Inflammatory macrophage (primary cell): ENCODE measurements at places on chromosomes 5 and 9.

- peak; percentile 67 for DNase-seq
Measured at GRCh38 chr9:111926421-111926875, 29.8 kb downstream of the UGCG start.

GRCh38 chr9:78756813-78757510 lies 460.0 kb downstream of the PSAT1 start:
- no peak for DNase-seq

DNA sequence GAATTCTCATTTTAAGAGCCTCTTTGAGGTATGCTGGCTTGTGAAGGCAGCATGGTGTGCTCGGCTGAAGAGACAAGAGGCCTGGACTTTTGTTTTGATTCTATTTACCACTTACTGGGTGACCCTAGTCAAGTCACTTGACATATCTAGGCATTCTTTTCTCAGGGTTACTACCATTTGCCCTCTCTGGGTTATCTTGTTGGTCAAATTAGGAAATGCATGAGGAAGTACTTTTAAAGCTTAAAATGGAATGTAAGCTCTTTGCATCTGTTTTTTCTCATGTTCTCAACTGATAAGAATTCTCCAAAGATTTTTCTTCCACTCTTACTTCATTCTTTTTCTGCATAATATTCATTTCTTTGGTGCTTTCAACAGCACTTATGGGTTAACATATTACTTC lies 173.1 kb downstream of the PLK2 start:
- DNase-seq = no peak

DNA sequence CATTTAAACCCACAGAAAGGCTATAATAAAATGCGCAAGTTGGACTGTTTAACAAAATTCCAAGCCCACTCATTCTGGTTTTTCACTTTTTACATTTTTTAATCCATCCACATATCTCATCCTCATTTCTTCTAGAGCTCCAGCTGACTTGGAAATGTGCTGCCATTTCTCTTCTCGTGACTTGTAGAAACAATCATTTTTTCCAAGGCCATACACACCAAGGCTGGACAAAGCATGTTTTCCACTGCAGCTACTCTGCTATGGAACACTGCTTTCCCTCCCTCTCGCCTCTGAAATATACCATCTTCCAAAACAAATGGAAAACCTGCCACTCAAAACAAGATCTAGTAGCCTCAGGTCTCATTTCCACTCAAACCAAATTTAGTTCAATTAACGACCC lies 141.1 kb downstream of the ESM1 start:
- no peak for DNase-seq

DNA sequence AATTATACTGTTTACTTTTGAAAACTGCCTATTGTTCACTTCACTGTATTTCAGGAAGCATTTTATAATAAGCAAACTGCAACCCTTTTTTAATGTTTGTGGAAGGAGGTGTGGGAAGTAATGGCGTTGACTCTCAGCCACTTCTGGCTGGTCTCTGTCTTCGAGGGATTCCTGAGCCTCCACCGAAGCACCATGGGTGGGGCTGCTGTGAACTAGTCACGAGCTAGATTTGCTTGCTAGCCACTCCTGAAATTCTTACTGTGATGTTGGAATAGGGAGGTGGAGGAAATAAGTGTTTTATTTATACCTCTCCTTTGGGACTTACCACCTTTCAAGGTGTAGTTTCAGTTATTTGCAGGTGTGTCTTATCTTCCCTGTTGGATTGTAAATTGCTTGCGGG lies 26.8 kb downstream of the PIP5K1B start:
- no peak for DNase-seq

- DNase-seq = no peak
Measured at GRCh38 chr5:87825583-87825982, 412.9 kb upstream of the CCNH start.

- DNase-seq = no peak
Measured at GRCh38 chr5:32504989-32505596, 60.6 kb upstream of the ZFR start.

DNA sequence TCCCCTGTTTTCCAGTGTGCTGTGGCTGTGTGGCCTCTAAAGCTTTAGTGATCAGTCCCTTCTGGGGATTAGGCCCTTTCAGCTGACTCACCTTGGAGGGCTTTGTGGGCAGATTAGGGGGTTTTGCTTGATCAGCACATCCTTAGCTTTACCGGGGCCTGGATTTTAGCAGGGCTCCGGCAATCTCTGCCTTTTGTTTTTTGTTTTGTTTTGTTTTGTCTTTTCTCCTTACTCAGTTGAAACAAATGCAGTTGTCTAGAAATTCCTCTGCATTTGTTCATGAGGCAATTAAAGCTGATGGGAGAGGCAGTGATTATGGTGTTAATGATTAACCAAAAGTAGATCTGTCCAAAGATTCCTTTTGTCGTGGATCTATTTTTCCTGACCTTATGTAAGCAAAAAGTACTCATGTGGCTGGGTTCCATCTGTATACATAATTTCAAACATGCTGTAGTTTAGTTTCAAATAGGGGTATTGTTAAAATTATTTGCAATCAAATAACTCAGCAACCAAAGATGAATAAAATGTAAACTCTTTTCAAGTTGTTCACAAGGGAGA lies 5.2 kb upstream of the TDRD7 start:
- no peak for DNase-seq

DNA sequence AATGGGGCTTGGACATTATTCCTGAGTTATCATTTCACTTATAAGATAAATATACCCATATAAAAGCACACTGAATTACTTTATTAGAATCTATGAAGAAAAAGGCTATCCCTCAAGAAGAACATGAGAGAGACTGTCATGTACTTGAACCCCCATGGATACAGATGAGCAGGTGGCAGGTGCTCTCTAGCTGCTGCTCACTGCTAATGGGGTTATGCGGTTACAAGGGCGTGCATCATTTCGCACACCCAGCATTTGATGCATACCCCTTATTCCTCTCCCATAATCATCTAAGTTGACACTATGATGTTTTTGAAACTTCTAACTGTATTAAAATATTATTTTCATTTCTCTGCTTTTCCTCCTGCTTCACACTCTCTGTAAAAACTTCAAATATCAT lies 16.4 kb downstream of the ITK start:
- DNase-seq = no peak

DNA sequence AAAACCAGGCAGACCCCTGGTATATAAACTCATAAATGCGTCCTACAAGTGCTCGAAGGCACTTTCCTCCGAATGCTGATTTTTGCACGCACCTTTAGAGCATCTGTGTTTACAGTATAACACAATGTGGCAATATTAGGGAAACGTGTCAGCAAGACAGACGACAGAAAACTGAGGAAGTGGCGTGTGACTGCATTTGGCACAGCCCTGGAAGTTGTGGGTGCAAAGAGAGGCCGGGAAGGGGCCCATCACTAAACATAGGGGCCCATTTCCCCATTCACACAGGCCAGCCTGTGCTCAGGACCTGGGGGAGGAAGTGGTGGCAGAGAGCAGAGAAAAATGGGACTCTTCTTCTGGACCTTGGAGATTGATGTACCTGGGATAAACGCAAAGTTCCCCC lies 48.2 kb downstream of the RASGEF1C start:
- peak; percentile 91 for DNase-seq

- no peak for DNase-seq
Measured at GRCh38 chr5:36802187-36802586, 74.4 kb upstream of the NIPBL start.

DNA sequence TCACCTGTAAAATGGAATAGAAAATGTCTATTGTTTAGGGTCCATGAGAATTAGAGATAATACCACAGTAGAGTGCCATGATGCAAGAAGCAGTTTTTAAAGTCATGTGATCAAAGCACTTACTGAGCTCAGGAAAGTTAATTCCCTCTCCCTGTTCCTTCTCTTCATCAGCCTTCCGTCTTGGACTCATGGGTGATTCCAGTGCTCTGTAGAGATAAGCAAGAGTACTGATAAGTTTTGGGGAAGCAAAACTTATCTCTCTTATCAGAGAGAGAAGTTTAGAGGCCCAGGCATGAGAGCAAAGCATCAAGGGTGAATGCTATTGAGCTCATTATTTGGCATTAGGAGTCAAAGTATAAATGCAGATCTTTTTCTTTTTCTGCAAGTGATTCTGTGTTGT lies 410.1 kb downstream of the AGTPBP1 start:
- DNase-seq = no peak

DNA sequence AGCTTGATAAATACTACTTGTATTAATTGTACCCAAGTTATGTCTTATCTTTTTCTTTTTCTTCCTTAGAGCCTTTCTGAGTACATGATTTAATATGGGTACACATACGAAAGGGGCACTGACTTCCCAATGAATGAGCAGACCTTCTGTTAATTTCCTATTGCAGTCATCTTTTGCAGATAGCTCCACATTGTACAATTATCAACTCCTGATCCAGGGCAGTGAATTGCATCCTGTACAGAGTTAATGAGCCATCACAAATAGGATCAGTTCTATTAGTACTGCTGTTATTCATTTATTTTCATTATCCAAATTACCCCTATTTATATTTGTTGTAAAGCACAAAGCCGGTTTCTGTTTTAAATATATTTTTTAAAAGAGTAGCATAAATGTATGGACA lies 105.6 kb downstream of the ADAMTSL1 start:
- DNase-seq = no peak

DNA sequence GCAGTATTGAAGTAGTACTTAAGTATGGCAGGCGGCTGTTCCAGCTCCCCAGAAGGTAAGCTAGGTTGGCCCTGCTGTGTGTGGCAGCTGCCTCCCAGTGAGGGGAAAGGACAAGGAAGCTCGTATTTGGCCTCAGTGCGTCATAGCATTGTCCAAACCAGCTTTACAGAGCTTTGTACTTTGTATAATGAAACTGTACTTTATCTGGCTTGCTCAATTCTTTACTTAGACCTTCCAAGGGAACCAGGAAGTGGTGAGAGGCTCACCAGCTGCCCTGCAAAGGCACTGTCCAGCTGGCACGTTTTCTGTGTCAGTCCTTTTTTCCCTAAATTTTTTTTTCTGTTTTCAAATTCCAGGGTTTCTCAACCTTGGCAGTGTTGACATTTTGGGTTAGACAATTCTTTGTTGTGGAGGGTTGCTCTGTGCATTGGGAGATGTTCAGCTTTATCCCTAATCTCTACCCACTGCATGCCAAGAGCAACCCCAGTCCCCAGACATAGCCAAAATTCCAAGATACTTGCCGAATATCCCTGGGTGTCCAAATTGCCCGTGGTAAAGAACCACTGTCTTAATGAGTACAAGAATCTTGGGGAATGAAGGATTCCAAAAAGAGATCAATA lies 474.5 kb downstream of the LRRC70 start:
- DNase-seq = no peak

DNA sequence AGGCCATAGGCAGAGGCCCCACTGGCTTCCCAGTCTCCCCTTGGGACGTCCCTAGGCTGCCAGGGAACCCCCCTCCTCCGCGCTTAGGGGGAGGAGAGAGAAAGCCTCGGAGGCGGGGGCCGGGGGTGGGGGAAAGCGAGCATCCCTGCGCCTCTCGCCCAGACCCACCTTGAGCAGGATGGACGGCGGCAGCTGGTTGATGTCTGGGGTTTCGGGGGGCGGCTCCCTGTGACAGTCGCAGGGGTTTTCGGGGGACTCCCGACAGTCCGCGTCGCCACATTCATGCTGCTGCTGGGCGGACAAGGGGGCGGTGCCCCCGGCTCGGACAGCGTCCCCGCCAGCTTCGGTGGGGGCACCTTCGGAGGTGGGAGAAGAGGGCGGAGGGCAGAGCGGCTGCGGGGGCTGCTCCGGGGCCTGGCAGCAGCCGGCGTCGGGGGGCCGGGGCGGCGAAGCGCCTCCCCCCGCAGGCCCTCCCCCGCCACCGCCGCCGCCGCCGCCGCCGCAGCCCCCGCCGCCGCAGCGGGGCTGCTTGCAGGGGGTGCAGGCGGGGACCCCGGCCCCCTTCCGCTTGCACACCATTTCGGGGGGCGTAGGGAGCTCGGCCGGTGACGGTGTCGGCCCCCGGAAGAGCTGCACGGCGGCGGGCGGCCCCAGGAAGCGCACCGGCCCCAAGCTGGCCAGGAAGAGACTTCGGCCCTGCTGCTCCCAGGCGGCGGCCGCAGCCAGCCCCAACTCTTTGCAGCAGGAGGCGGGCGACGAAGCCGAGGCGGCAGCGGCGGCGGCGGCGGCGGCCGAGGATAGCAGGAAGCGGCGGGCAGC lies 1.2 kb downstream of the FBXL17 start:
- no peak for DNase-seq

- no peak for DNase-seq
Measured at GRCh38 chr5:141504216-141504615, 15.3 kb downstream of the PCDHGC5 start.

DNA sequence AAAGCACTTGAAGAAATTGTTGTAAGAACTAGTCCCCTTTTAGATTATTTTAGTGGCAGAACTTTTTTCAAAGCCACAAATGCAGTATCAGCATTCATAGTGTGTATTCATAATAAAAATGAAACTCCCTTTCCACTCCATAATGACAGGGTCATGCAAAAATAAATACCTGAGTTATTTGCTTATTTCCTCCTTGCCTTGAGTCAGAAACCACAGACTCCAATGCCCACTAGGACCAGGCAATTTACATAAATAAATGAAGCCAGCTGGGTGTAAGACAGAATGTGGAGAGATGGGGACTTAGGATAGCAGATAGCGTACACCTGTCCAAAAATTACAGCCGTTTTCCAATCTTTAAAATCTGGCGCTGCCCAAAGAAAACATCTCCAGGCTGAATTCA lies 417.8 kb downstream of the TMEM161B start:
- DNase-seq = no peak

- DNase-seq = no peak
Measured at GRCh38 chr5:61949054-61949678, 356.8 kb upstream of the KIF2A start.

DNA sequence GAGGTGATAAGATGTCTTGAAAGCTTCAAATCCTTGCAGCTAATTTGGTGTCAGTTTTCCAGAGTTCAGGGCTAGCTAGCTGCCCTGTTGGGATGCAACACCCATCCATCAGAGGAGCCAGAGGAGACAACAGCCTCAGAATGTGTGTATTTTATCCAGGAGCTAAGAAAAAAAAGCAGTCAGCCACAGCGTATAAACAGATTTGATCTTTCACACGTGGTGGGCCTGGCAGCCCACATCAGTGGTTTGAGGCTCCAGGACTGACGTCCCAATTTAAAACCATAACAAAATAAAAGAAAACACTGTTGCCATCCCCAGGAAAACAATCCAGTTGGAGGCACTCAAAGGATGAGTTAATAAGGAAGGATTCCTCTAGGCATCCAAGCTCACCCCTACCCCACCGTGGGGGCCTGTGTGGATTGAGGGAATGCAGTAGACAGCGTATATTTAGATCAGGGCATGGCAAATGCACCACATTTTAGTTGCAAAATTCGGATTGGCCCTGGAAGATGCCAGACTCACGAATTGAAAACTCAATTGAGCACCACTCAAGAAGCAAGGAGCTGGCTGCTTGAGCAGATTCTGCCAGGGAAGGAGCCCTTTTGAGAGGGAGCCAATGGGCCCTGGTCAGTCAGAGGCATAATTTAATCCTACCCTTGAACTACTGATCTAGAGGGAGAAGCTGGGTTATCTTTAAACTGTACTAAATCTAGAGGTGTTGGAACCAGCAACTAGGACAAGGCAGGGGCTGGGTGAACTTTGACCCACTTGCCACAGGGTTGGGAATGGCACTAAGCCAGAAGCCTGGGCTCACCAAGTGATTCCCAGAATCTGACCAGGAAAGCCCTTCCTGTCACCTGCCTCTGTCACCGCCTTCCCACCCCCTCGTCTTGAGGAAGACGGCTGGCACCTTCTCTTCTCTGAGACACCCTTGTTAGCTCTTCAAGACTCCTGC lies 17.5 kb downstream of the ADRA1B start:
- DNase-seq = no peak
